B cell (primary cell): ENCODE measurements at places on chromosomes 1 and 21.

GRCh38 chr1:8076176-8076575 is 50.1 kb upstream of the ERRFI1 start:
- no peaks in the 10 kb centered on the region for H3K4me1 ChIP-seq
- no peak for DNase-seq
- peaks cover 4% of the 10 kb centered on the region for H3K27me3 ChIP-seq
- H3K27ac ChIP-seq = no peak overlapping the region

DNA sequence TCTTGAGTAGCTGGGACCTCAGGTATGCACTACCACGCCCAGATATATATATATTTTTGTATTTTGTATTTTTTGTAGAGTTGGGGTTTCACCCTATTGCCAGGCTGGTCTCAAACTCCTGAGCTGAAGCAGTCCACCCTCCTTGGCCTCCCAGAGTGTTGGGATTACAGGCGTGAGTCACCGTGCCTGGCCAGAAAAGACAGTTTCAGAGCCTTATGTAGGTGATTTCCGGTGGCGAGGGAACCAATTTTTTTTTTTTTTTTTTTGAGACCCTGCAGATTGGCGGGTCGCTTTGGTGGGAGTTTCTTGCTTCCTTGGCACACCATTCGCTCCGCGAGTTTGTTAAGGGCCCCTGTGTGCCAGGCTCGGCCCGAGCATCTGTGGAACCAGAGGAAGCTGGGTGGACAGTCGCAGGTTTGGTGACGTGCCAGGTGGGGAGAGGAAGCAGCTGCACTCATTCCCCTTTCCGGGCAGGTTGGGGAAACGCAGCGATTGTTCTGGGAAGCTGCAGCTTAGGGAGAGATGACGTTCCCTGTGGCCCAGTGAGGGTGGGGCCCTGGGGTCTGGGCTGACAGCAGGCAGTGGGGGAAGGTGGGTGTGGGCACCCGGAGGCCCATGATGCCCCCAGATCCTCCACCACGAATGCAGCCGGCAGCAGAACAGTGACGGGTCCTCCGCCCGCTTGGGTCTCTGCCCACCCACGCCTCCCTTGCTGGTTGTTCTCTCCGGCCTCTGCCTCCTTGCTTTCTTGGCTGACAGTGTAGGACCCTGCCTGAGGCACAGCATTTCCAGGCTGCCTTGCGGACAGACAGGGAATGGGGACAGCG is 25.1 kb downstream of the SPSB1 start:
- H3K4me1 ChIP-seq = no peaks in the 10 kb centered on the region
- DNase-seq = peak; percentile 25
- no peak overlapping the region for H3K4me3 ChIP-seq

DNA sequence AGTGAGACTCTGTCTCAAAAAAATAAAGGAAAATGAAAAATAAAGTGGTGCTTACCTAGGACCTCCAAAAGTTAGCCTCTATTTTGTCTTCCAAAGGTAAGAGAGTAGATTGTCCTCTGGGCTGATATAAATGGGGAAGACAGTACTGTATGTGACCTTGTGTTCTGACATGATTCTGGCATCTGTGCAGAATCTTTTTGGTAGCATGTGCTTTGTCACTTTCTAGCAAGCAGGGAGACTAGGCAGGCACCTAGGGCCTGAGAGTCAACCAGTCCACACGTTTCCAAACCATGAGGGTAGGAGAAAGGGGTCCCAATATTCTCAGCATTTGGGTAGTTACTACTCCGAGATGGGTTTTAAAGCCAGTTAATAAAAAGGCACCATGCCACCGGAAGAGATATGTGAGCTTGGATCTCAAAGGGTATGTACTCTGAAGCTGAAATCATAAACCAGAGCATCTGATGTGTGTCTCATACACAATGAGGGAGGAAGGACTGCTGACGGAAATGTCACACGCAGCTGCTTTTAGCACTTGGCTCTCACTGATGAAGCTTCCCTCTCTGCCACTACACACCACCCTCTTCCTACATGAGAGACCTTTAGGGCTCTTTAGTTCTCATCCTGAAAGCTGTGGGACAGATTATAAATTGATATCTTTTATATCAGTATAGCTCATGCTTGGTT is 27.0 kb upstream of the SLC16A1 start:
- peaks cover 18% of the 10 kb centered on the region for H3K4me1 ChIP-seq
- H3K36me3 ChIP-seq = no peaks in the 10 kb centered on the region
- H3K27ac ChIP-seq = peak overlapping the region; percentile 41
- H3K4me3 ChIP-seq = no peak overlapping the region
- H3K27me3 ChIP-seq = no peaks in the 10 kb centered on the region

DNA sequence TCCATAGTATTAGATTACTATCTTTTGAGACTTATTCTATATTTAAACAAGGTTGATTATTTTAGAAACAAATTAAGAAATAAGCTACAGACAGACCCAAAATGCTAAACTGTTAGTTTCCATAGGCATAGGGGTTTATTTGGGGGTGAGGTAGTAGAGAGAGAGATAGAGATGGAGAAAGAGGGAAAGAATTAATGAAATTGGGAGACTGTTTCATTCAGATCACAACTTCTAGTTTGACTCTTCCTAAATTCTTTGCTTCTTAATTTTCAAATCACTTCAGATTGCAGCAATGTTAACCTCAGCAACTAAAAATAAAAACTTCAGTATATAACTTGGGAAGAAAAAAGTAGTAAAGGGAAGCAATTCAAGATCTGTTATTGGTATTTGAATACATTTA is 3.4 kb downstream of the JUN start:
- H3K4me3 ChIP-seq = no peak overlapping the region
- peaks cover 7% of the 10 kb centered on the region for H3K4me1 ChIP-seq
- peak; percentile 18 for DNase-seq
- no peak overlapping the region for H3K27ac ChIP-seq
- no peaks in the 10 kb centered on the region for H3K27me3 ChIP-seq
- no peaks in the 10 kb centered on the region for H3K36me3 ChIP-seq

DNA sequence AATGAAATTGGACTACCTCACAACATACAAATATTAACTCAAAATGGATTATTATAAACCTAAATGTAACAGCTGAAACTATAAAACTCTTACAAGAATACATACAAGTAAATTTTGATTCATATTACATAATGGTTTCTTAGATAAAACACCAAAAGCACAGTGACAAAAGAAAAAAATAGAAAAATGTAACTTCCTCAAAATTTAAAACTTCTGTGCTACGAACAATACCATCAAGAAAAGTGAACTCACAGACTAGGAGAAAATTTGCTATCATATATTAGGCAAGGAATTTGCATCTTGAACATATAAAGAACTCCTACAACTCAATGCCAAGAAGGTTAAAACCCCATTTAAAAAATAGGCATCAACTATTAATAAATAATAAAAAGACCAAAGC is 31.2 kb downstream of the ANGPTL3 start:
- no peak overlapping the region for H3K27ac ChIP-seq
- H3K4me3 ChIP-seq = no peak overlapping the region
- no peaks in the 10 kb centered on the region for H3K4me1 ChIP-seq
- no peaks in the 10 kb centered on the region for H3K36me3 ChIP-seq
- no peaks in the 10 kb centered on the region for H3K27me3 ChIP-seq

DNA sequence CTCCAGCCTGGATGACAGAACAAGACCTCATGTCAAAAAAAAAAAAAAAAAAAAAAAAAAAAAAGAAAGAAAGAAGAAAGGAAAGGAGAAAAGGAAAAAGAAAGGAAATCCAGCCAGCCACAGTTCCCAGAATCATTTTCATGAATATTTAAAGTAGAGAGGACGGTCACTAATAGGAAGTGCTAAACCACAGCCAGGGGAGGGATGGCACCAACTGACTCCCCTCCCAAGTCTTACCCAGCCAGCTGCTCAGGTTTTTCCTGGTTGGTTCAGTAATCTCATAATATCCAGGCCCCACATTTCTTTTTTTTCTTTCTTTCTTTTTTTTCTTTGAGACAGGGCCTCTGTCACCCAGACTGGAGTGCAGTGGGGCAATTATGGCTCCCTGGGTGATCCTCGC is 63.9 kb upstream of the AK4 start:
- no peaks in the 10 kb centered on the region for H3K36me3 ChIP-seq
- no peak overlapping the region for H3K4me3 ChIP-seq
- no peak for DNase-seq
- H3K4me1 ChIP-seq = no peaks in the 10 kb centered on the region
- H3K27me3 ChIP-seq = no peaks in the 10 kb centered on the region

- H3K4me3 ChIP-seq = no peak overlapping the region
- H3K27me3 ChIP-seq = no peaks in the 10 kb centered on the region
- peaks cover 14% of the 10 kb centered on the region for H3K4me1 ChIP-seq
- no peak overlapping the region for H3K27ac ChIP-seq
- no peaks in the 10 kb centered on the region for H3K36me3 ChIP-seq
These were observed 43.0 kb upstream of the TARDBP start for GRCh38 chr1:10969267-10969970.

DNA sequence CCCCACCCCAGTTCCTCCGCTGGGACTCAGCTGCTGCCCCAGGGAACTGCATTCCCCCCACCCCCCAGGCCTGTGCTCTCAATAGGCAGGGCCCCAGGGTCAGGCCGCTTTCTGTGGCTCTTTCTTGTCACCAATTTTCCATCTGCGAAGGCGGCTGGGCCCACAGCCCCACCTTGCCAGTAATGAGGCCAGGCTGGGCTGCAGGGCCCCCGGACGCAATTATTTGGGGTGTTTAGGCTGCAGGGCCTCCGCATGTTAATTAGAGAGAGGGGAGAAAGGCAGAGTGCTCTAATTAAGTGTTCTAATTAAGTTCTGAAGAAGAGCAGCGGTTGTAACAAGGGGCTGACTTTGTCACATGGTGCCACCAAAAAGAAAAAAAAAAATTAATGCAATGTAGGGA is 71.8 kb downstream of the EPHB2 start:
- no peak overlapping the region for H3K27ac ChIP-seq
- no peak overlapping the region for H3K4me3 ChIP-seq
- H3K27me3 ChIP-seq = no peaks in the 10 kb centered on the region

DNA sequence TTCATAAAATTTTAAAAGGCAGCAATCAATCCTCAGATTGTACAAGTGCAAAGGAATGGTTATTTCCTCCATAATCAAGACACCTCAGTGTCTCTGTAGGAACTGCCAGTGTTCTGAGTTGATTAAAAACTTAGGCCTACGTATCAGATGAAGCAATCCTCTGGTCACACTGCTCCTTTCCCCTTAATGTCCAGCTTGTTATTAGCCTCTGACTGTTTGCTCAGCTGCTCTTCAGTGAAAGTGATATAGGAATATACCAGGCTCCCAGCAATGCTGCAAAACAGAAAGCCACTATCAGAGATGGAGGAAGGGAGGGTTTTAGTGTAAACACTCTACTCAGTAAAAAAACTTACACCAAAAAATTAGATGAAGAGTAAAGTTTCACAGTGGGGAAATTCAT is 49.8 kb downstream of the SLC35D1 start:
- H3K27ac ChIP-seq = no peak overlapping the region
- H3K36me3 ChIP-seq = no peaks in the 10 kb centered on the region
- H3K27me3 ChIP-seq = no peaks in the 10 kb centered on the region
- H3K4me3 ChIP-seq = no peak overlapping the region
- no peak for DNase-seq

GRCh38 chr1:147052677-147053076 is 114.6 kb downstream of the NBPF12 start:
- no peak for DNase-seq
- no peak overlapping the region for H3K27ac ChIP-seq
- H3K4me1 ChIP-seq = peaks cover 30% of the 10 kb centered on the region
- H3K4me3 ChIP-seq = no peak overlapping the region
- no peaks in the 10 kb centered on the region for H3K27me3 ChIP-seq
- no peaks in the 10 kb centered on the region for H3K36me3 ChIP-seq

GRCh38 chr1:182649041-182649440 is 35.3 kb downstream of the RGS8 start:
- H3K27me3 ChIP-seq = no peaks in the 10 kb centered on the region
- no peak overlapping the region for H3K4me3 ChIP-seq
- no peak overlapping the region for H3K27ac ChIP-seq
- no peak for DNase-seq
- no peaks in the 10 kb centered on the region for H3K36me3 ChIP-seq

- peaks cover 14% of the 10 kb centered on the region for H3K4me1 ChIP-seq
- H3K27me3 ChIP-seq = peaks cover 5% of the 10 kb centered on the region
- H3K36me3 ChIP-seq = no peaks in the 10 kb centered on the region
- no peak overlapping the region for H3K4me3 ChIP-seq
- no peak overlapping the region for H3K27ac ChIP-seq
- DNase-seq = no peak
These were observed 3.7 kb downstream of the VANGL2 start for GRCh38 chr1:160404094-160404493.

GRCh38 chr1:200042552-200043335 is 15.2 kb downstream of the NR5A2 start:
- H3K27me3 ChIP-seq = peaks cover 55% of the 10 kb centered on the region
- peak overlapping the region; percentile 39 for H3K4me3 ChIP-seq
- H3K36me3 ChIP-seq = no peaks in the 10 kb centered on the region

DNA sequence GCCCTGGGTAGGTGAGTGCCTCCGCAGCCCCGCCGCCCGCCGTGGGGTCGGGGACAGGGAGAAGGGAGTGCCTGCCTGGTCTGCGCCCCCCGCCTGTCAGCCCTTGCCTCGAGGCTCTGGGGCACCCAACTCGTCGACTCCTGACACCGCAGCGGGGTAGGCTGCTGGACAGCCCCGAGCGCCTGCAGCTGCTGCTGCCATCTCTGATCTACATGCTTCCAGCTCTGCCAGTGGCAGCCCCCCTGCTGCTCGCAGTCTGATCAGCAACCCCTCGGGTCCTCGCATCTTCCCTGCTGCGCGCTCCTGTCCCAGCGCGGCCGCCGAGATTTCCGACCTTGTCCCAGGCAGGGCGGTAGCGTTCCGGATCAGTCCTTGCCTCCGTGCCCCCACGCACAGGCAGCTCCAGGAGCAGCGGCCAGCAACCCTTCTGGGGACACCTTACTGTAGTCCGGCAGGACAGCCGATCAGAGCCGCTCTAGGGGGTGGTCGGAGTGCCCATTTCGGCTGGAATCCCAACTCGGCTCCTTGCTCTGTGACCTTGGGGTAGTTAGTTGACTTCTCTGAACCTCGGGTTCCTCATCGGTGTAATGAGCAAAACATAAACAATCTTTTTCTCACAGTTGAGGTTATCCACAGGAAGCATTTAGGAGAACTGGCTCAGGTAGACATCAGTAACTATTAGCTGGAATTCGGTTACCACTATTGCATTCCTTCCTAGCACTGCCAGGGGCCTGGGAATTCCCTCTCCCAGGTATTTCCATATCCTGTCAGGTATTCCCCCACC is 540 bp downstream of the BCAN start:
- peaks cover 36% of the 10 kb centered on the region for H3K27me3 ChIP-seq
- no peak overlapping the region for H3K27ac ChIP-seq
- H3K4me1 ChIP-seq = peaks cover 28% of the 10 kb centered on the region
- no peaks in the 10 kb centered on the region for H3K36me3 ChIP-seq

GRCh38 chr1:87121711-87122163 is 206.9 kb upstream of the LMO4 start:
- no peak overlapping the region for H3K27ac ChIP-seq
- no peak for DNase-seq
- no peak overlapping the region for H3K4me3 ChIP-seq
- H3K27me3 ChIP-seq = no peaks in the 10 kb centered on the region
- H3K4me1 ChIP-seq = no peaks in the 10 kb centered on the region

GRCh38 chr1:233518344-233518743 is 95.6 kb upstream of the KCNK1 start:
- no peaks in the 10 kb centered on the region for H3K27me3 ChIP-seq
- no peaks in the 10 kb centered on the region for H3K36me3 ChIP-seq
- H3K4me1 ChIP-seq = no peaks in the 10 kb centered on the region
- no peak overlapping the region for H3K27ac ChIP-seq
